CD4-positive, alpha-beta T cell (primary cell): ENCODE measurements at places on chromosomes 1 and 21. TPM values are rescaled to one million over a fixed set of nuclear protein-coding genes. Genes with fewer than 3 reads are reported as not detected.

SPRR2G gene
- total RNA-seq = not detected

PKP1 gene
- not detected for total RNA-seq

SMIM1 gene
- 2.6 TPM for total RNA-seq

GUCA2B gene
- not detected for total RNA-seq

MRPS15 gene
- total RNA-seq = 36.4 TPM

TMEM39B gene
- total RNA-seq = 7.9 TPM

NID1 gene
- total RNA-seq = 0.08 TPM

PEA15 gene
- total RNA-seq = 10.3 TPM

MATN1 gene
- total RNA-seq = 2.5 TPM

KLHDC8A gene
- not detected for total RNA-seq

TIE1 gene
- total RNA-seq = not detected

F11R gene
- 15.2 TPM for total RNA-seq

SLC37A1 gene
- 16.4 TPM for total RNA-seq

CD1B gene
- not detected for total RNA-seq

SLAMF9 gene
- total RNA-seq = not detected

CYP4B1 gene
- total RNA-seq = not detected

KCNE2 gene
- total RNA-seq = not detected

C1orf226 gene
- total RNA-seq = not detected

THEM5 gene
- not detected for total RNA-seq

TMOD4 gene
- 1.6 TPM for total RNA-seq

PLA2G2D gene
- not detected for total RNA-seq

PTPN22 gene
- total RNA-seq = 30.2 TPM

RGSL1 gene
- not detected for total RNA-seq

FMO3 gene
- not detected for total RNA-seq

INSRR gene
- total RNA-seq = not detected

CBS gene
- total RNA-seq = 0.39 TPM

TFF1 gene
- total RNA-seq = not detected

GJA5 gene
- total RNA-seq = not detected

PLA2G4A gene
- total RNA-seq = not detected

LDLRAD1 gene
- total RNA-seq = not detected

CELA3A gene
- total RNA-seq = not detected

DIO1 gene
- not detected for total RNA-seq

TMPRSS2 gene
- not detected for total RNA-seq

MIXL1 gene
- total RNA-seq = not detected

ADAMTSL4 gene
- total RNA-seq = 0.22 TPM

MYOG gene
- not detected for total RNA-seq

SPRR2B gene
- not detected for total RNA-seq

CRYAA gene
- not detected for total RNA-seq

KCNT2 gene
- total RNA-seq = not detected

C1orf94 gene
- not detected for total RNA-seq

SH2D5 gene
- not detected for total RNA-seq

NBPF10 gene
- 2.4 TPM for total RNA-seq

DEPDC1 gene
- not detected for total RNA-seq

TDRD10 gene
- not detected for total RNA-seq

SERPINC1 gene
- total RNA-seq = not detected

GPR3 gene
- 0.19 TPM for total RNA-seq

SPTA1 gene
- not detected for total RNA-seq

LCE2C gene
- not detected for total RNA-seq
